ENCODE measurements at places on chromosomes 13 and 19.

GRCh38 chr13:84567848-84568247, 685.6 kb upstream of the SLITRK1 start:
- no peak for DNase-seq

DNA sequence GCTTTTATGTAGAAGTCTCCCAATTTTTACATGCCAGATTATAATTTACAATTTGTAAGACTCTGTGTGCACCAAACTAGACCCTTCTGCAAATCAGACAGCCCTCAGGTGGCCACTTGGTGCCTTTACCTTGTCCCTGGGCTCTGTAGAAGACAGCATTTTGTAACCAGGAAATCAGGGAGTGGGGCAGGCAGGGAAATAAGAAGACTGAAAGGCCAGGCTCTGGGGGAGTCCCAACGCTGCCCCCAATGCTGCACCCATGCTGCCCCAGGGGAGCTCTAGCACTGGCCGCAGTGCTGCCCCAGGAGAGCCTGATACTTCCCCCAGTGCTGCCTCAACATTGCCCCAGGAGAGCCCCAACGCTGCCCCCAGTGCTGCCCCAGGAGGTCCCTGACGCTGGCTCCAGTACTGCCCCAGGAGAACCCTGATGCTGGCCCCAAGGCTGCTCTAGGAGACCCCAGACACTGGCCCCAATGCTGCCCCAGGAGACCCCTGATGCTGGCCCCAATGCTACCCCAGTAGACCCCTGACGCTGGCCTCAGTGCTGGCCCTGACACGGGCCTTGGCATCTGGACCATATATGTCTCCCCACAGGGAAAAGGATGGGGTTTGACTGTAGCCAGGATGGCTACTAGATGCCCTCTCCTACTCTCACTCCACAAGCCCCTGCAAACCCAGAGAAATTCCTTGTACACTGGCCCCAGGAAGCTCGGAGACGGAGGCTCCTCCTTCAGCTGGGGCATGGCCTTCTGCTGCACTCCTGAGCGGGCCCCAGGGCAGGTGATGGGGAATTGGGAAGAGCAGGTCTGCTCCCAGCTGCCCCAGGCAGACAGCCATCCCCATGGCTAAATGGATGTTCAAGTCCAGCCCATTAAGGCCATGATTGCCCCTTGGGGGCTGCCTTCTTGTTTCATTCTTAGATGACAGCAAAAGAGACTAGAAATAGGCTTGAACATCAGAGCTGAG, 23.6 kb downstream of the VSTM2B start:
- no peak for DNase-seq

- no peak for DNase-seq
These were observed 12.2 kb upstream of the ZNF304 start for GRCh38 chr19:57338877-57339276.

DNA sequence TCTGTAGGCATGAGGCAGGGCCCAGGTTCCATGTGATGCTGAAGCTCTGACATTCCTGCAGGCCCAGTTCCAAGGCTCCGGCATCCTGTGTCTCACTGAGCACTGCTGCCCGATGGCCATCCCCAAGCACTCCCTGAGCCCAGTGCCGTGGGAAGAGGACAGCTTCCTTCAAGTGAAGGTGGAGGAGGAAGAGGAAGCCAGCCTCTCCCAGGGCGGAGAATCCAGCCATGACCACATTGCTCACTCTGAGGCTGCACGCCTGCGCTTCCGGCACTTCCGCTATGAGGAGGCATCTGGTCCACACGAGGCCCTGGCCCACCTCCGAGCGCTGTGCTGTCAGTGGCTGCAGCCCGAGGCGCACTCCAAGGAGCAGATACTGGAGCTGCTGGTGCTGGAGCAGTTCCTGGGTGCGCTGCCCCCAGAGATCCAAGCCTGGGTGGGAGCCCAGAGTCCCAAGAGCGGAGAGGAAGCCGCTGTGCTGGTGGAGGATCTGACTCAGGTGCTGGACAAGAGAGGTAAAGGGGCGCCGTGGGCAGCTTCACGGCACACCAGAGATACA, 8.0 kb downstream of the ZSCAN22 start:
- DNase-seq = no peak

- DNase-seq = no peak
These were observed 15.2 kb downstream of the EFNA2 start for GRCh38 chr19:1300744-1301490.

DNA sequence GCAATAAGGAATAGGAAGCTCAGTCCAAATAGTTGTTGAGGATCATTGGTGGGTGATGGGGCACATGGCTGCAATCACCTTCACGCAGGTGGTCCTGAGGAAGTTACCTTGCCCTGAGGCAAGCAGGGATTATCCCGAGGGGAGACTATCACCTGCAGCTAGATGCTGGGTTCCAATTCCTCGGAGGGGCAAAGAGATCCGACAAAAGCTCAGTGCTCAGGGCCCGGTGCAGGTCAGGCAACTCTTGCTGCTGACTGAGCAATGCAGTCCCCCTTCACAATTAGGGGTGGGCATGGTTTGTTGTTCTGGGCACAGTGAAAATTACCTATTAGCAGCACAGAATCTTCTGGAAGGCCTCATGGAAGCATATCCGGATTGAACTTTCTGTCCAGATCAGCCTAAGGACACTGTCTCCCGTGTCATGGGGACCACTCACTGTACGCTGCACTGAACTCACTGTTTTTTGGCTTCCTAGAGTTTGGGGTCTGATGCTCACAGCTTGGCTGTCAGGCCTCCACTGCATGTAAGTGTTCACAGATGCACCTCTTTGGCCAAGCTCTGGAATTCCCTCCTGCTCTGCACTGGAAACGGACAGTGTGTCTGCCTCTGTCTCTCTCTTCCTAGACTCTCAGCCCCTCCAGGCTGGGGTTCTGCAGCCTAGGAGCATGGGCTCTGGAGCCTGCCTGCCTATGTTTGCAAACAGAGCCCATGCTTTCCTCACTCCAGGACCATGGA, 372.7 kb downstream of the ZNF536 start:
- DNase-seq = no peak
